Neural progenitor cell (in vitro differentiated cells): ENCODE measurements at places on chromosomes 6 and 20. TPM values are rescaled to one million over a fixed set of nuclear protein-coding genes. Genes with fewer than 3 reads are reported as not detected.

GRCh38 chr20:62733526-62733842, 24.8 kb downstream of the NTSR1 start:
- no peak for DNase-seq

- DNase-seq = no peak
Measured at GRCh38 chr6:36725581-36725980, 28.0 kb downstream of the RAB44 start.

DNA sequence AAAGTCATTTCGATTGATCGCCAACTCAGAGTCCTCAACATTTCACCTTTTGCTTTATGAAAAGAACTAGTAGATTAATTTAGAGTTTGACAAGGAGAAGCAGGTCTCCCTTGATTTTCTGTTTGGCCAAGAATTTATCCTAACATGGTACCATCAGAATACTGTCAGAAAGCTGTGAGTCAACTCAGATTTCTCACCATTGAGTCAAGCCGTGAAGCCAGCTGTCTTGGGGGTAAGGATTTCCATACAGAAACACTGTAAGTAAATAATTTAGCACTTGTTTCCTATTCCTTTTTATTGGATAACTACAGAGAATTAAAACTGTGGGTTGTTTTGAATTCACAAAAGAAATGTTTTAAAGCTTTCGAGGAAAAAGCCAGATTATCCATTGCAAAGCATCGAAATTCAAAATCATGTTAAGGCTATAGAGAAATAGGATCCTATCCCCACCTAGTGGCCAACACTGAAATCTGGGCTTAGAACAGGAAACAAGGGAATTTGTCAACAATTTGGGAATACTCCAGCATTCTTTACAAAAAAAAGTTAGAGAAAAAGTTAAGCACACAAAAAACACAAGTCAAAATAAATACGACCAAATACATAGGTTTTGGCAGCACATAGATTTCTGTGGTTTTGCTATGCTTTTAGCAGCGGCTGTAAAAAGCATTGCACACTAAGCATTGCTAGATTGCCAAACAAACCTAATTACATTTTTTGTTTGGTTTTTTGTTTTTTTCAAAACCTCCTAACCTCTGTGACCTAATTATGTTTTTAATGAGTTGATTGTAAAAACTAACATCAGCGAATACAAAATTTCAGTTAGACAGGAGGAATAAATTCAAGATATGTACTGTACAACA, 44.2 kb downstream of the COL11A2 start:
- DNase-seq = peak; percentile 59

- no peak for DNase-seq
Measured at GRCh38 chr6:159043947-159044346, 844 bp downstream of the TAGAP start.

- peak; percentile 26 for DNase-seq
Measured at GRCh38 chr6:138572885-138573284, 73.6 kb upstream of the NHSL1 start.

DNA sequence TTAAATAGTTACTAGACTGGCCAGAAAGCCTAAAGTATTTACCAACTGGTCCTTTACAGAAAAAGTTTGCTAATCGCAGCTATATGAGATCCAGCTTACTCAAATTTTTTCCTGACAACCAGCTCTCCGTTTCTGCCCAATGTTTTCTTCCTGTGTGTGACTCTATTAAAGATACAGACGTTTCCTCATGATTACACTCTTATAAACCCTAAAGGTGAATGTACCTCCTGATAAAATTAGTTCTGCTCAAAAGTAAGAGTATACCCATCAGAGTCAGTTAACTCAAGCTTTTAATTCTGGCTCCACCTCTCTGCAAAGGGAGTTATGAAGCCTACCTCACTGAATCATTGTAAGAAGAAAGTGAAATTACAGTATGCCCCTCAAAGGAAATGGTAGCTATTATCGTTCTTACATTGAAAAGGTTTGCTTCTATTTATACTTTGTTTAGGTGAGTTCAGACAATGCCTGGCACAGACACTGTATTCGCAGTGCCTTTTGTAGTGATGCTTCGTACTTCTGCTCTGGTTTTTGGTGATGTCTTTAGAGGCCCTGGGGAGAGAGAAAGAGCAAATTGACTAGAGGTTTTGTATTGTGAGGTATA, 10.2 kb upstream of the MROH8 start:
- DNase-seq = no peak

DNA sequence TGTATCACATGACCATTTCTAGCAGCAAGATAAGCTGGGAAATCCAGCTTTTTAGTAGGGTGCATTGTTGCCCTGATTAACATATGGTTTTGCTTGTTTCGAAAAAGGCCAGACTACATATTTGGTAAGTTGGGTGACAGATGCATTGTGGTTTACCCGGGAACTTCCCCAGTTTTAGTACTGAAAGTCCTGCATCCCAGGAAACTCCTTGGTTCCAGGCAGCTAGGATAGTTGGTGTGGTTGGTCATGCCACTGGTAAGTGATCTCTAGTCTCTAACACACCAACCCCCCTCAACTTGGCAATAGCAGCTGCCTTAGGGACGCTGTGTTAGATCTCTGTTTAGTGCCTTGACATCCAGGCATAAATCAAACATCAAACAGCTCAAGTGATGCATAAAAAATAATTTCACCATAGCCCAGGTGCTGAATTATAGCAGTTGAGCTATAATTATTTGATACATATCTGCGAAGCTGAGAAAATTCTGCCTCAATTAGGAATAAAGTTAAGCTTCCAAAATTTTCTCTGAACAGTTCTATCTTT, 216.5 kb downstream of the TFAP2C start:
- no peak for DNase-seq

GRCh38 chr6:43013097-43013842, 476 bp downstream of the MEA1 start:
- DNase-seq = no peak

- peak; percentile 70 for DNase-seq
Measured at GRCh38 chr6:26322645-26323482, 42.1 kb upstream of the BTN3A2 start.

- DNase-seq = peak; percentile 95
Measured at GRCh38 chr6:27177485-27178406, 69.8 kb upstream of the PRSS16 start.

DNA sequence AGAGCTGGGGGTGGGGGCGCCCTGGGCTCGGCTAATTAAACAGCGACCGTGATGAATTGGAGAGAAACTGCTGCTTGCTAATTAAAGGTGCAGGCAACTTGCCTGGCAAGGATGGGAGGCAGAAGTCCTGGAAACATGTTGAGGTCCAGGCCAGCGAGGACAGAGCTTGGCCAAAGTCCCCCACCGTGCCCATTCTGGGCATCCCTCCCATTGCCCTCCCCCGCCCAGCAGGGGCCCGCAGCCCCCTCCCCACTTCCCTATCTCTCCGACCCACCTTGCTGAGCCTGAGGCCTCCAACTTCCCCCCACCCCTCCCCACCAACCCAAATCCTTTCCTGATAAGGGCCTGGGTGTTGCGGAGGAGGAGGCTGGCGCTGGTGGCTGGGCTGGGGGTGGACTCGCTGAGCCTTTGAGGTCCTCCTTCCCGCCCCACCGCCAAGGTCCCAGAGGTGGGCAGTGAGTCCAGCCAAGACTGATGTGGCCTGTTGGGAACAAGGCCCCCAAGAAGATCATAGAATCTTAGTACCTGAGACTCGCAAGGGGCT, 23.3 kb downstream of the C20orf203 start:
- DNase-seq = no peak

DNA sequence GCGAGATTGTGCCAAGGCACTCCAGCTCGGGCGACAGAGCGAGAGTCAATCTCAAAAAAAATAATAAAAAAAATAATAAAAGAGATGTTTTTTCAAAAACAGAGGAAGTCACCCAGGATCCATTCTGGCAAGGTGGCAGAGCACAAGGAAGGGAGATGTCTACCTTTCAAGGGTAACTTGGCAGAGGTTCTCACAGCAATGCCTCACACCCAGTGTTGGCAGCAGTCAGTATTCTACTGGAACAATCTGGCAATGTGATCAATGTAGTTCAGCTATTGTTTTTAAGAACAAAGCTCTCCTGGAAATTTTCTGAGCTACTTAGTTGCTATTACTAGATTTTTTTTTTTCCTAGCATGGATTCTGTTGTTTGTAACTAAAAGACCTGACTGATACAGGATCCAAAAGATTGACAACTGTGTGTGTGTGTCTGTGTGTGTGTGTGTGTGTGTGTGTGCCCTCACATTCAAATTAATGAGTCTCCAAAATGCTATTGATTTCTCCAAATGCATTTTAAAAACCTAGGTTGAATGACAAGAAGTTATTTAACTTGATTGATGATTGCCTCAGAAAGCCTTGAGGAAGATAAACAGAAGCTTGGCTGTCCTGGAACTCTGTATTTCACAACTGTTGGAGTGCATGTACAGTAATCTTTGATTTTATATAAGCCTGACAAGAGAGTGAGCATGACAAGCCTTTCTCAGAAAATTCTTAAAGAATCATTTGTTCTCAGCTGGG, 114.1 kb upstream of the RREB1 start:
- no peak for DNase-seq

Gene FOXS1
- 0.53 TPM in 1 of 2 replicates, not detected in the other for total RNA-seq

Gene TRIM31
- not detected in 2 replicates for total RNA-seq

Gene LST1
- total RNA-seq = not detected in 2 replicates

Gene ASIP
- not detected in 2 replicates for total RNA-seq

Gene MDN1
- total RNA-seq = 34.5 and 40.7 TPM in 2 replicates

Gene SLC17A1
- not detected in 2 replicates for total RNA-seq

Gene SOBP
- 11.0 and 12.6 TPM in 2 replicates for total RNA-seq

Gene LAMP5
- total RNA-seq = 2.6 and 3.2 TPM in 2 replicates

Gene NOX3
- total RNA-seq = not detected in 2 replicates
